ENCODE measurements at places on chromosomes 1 and 21.

DNA sequence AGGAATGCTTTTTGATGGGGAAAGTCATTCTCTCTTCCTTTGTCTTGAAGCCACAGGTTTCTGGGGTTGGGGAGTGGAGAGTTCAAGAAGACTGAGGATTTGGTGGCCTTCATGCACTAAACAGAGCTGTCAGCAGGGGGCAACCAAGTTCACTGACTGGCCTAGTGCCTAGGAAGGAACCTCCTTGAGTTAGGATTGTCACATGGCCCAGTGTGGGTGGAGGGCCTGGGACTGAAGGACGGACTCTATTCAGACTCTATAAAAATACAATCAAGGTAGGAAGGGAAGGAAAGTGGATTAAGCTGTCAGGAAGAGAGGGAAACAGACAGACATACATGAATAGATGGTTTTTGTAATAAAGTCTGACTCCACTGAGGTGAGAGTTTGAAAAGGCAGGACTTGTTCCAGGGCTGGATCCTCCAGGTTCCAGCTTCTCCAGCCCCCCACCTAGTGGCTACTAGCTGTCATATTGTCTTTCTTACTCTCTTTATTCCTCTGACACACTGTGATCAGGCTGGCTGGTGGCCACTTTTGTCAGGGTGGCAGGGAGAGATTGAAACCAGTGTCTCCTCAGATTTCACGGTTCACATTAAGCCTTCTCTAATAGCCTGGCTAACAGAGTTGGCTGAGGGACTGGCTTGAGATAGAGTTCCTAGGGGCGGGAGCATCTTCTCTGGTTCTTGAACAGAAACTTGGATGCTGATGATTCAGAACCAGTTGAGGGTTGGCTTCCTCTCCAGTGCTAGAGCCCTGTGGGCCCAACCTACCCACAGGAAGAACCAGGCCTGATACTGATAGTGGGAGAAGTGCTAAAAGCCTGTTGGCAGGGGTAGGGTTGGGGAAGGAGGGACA lies 4.1 kb upstream of the SH3BGRL3 start:
- peak; percentile 67 for DNase-seq

- no peak for DNase-seq
Measured at GRCh38 chr1:160406131-160406968, 6.0 kb downstream of the VANGL2 start.

DNA sequence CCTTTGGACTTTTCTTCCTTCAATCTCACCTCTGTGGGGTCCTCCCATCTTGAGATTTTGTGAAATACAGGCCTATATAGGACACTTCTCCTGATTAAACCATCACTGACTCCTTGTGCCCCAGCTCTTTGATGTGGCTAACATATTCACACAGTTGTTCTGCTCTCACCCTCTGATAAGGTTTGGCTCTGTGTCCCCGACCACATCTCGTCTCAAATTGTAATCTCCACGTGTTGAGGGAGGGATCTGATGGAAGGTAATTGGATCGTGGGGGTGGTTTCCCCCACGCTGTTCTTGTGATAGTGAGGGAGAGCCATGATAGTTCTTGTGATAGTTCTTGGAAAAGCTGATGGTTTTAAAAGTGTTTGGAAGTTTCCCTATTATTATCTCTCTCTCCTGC lies 19.7 kb downstream of the LRRC7 start:
- DNase-seq, result no peak

DNA sequence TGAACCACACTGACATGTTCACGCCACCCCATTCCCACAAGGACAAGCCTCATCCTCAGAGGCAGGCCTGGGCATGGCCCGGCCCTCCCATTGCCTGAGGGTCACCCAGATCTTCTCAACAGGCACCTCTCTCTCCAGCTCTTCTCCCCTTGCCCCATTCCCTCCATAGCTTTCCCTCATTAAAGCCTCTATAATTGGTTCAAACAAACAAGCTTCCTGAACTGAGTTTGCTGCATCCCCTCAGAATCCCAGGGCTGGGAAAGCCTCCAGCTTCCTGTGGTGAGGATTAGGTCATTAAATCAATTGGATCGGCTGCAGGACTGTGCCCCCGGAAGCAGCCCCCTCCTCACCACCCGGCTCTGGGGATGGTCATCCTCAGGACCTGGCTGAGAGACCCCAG lies 18.9 kb downstream of the CTNNBIP1 start:
- DNase-seq, result no peak

- DNase-seq, result no peak
Measured at GRCh38 chr1:51898090-51898734, 19.7 kb upstream of the NRDC start.

DNA sequence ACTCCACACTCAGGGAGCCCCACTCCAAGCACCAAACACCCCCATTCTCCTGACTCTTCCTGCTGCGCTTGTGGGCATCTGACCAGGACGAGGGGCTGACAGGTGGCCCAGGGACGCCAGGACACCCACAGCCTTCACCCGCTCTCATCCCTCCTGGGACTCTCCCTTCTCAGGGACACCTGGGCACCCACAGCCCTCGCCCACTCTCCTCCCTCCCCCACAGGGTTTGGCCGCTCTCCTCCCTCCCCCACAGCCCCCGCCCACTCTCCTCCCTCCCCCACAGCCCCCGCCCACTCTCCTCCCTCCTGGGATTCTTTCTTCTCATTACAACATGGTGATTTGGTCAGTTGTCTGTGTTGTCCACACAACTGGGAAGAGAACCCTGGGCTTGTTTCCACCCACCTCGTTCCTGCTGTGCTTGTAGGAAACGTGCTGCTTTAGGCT lies 43.4 kb downstream of the PRDM15 start:
- no peak for DNase-seq

DNA sequence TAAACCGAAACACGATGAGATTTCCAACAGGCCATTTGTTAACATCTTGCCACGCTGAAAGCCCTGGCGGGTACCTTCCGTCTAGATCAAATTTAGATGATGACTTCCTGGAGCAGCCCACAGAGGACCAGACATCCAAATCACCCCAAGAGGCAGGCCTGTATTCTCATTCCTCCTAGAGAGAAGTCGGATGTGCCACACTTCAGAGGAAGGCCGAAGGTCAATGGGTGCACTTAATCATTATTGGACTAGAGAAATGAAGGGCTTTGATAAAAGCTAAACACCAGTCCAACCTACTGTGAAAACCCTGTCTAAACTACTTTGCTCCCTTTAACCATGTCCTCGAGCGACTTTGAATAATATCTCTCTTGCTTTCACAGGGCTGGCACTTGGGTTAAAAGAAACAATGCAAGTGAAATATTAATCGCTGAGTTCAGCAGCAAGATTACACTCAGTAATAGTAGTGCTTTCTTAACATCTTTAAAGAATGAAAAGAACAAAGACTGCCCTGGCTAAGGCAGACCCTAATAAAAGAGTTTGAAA lies 76.5 kb downstream of the BCAR3 start:
- no peak for DNase-seq

- DNase-seq, result no peak
Measured at GRCh38 chr21:35810431-35810970, 249.8 kb downstream of the SETD4 start.

- DNase-seq, result no peak
Measured at GRCh38 chr1:205593532-205593931, 38.3 kb downstream of the ELK4 start.

DNA sequence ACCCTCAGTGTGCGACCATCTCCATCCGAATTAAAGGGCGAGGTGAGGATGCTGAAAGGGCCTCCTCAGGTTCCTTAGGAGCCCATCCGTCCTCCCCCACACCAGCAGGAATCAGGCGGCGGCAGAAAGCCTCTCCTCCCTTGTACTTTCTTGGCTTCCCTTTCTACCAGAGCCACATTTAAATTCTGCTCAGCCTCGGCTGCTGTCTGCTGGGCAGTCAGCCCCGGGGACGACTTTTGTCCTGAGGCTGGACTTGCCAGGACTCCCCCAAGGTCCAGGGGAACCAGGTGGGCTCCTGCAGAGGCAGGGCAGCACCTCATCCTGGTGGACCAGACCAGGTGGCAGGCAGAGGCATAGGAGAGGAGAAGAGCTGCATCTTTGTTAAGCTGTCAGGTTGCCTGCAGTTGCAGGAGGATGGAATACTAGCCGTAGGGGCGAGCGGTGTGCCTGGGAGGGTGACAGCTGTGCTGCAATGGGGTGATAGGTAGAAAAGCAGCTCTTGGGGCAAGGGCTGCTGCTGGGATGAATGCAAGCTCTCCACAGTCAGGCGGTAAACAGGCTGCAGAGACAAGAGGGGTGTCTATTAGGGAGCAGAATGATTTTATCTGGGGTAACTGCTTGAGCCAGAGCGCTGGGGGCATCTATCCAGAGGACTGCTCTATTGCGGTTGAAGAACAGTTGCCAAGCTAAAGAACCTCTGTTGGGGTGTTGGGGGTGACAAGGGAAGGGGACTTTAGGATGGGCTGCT lies 46.2 kb upstream of the WASF2 start:
- DNase-seq, result no peak

DNA sequence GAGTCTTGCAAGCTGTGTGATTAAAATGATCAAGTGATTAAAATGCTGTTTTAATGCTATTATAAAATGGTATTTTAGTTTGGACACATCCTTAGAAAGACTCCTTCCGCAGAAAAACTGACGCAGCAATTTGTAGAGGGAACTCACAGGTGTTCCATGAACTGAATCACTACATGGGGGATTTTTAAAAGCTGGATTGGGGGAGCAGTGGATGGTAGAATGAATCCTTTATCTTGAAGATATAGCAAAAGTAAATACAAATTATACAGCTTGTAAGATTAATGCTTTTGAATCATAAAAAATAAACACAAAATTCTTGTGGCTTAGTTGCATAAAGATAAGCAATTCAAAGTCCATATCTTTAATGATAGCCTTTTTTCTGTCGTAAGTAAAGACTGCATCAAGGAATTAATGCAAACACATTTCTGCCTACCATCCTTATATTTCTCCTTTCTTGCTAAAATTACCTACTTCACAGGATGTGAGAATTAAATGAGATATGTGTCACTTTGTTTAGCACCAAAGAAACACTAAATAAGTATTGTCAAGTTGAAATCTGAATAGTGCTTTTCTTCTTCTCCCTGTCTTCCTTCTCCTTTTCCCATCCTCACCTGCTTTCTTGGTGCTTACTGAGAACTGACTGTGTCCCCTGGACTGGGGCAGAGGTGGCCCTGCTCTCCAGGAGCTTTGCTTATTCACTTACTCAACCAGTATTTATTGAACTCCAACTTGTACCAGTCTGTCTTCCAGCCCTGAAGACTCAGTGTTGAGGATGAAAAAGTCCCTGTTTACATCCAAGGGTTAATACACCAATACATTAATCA lies 61.5 kb upstream of the F3 start:
- DNase-seq, result no peak

DNA sequence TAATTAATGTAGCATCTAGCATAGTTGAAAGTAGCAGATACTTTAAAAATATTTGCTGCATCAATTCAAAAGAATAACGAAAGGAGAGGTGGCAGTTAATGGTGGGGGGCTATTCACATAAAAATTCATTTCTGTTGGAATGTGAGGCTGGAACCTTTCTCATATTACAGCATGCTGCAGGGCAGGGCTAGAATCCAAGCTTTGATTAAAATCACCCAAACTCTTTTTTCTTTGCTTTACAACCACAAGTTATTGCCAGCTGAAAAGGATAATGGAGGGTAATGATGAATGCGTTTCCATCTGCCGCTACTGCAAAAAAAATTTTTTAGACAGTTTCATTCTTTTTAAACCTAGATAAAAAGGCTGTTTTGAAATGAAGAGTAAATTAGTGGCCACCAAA lies 9.8 kb downstream of the DISP1 start:
- DNase-seq, result no peak

GRCh38 chr1:38777464-38777957 lies 82.1 kb downstream of the RRAGC start:
- DNase-seq, result no peak

DNA sequence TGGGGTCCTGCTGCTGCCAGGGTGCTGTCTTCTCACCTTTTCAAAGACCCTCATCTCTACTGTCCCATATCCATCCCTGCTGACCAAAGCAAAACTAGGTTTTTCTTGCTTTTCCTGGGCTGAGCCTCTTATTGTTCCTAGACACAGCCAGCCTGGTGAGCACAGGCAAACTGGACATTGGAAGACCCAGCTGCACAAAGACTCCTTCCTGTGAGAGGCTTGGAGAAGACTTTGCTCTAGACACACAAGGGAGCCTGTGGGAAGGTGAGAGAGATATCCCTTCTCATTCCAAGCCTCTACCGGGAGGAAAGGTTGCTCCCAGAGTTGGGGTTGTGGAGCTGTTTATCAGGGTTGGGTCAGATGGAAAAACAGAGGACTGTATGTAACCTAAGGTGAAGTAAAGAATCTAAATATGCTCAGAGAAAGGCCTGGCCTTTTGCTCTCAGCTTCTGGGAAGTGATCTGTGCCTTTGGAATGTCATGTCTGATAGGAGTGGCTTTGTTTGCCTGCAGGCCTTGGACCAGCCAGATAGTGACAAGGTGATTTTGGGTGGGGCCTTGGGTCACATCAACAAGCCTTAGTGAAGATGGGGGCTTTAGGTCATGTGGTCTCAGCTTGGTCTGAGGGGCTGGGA lies 87.6 kb upstream of the RUNX1 start:
- DNase-seq, result no peak

- DNase-seq, result no peak
Measured at GRCh38 chr21:19914028-19914427, 1084.2 kb upstream of the NCAM2 start.

- DNase-seq, result no peak
Measured at GRCh38 chr1:80675454-80675853, 1125.3 kb upstream of the ADGRL2 start.

DNA sequence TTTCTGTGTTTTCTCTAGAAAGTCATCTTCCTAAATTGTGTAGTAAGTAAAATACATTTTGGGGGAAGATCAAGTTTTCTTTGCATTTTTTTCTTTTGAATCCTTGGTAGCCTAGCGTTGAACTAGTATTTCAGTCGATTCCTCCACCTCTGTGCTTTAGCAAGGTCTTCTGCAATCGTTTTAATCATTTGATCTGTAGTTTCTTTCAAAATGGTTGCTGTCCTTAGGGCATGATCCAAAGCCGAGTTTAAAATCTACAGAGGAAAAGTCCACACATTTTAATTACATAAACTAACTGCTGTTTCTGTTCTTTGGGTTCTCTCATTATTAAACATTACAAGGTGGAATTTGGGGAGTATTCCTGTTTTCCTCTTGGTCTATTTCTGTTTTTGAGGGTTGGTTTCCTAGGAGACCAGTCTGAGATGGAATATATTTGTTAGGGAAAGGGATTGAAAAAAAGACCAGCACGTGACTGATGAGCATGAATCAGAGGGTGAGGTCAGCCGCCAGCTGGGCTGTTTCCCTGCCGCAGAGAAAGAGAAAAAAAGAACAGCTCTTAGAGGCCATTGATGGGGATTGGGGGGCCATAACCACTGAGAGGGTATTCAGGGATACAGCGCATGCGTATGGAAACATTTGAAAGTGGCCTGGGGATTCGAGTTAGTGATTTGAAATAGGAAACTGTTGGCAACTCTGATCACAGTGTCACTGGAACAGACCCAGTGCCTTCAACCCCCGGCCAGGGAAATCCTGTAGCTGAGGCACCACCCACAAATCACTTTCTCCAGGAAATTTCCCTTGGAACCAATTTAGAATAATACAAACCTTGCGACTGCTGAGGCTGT lies 40.6 kb downstream of the AKNAD1 start:
- no peak for DNase-seq

DNA sequence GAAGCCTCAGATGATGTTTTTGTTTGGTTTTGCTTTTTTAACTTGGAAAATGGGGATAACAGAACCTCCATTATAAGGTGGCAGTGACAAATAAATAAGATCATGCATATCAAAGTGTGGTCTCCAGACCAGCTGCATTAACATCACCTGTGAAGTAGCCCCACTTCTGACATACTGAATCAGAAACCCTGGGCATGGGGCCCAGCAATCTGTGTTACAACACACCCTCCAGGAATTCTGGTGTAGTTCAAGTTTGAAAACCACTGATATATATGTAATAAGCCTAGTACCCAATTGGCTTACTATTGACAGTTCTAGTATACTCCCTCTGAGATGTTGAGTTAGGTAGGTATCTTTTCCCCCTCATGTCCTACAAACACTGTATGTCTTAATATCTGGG lies 24.1 kb upstream of the RNF19B start:
- no peak for DNase-seq
